ENCODE measurements at places on chromosomes 12 and 14.

GRCh38 chr12:76284816-76285750, 63.1 kb downstream of the BBS10 start:
- no peak for DNase-seq

- DNase-seq = no peak
These were observed 58.9 kb downstream of the DHRS2 start for GRCh38 chr14:23694949-23695663.

DNA sequence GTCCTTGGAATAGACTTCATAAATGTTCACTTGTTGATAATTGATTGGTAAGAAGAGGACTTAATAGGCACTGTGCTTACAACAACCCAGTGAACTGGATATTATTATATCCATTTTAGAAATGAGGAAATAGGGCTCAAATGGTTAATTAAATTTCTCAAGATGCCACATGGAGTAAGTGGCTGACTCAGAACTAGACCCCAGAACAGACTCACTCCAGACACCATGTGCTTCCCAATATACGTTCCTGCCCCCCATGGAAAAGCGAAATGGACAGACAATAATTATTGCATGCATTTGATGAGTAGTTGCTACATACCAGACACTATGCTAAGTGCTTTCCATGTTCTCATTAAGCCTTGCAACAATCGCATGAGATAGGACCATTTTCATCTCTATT, 895 bp upstream of the ANKS1B start:
- DNase-seq = no peak

GRCh38 chr12:52920937-52921336, 16.1 kb upstream of the KRT8 start:
- no peak for DNase-seq

- DNase-seq = no peak
These were observed 101.8 kb upstream of the EGLN3 start for GRCh38 chr14:34052658-34053014.

GRCh38 chr14:39229601-39230110, 4.1 kb upstream of the MIA2 start:
- DNase-seq = no peak

DNA sequence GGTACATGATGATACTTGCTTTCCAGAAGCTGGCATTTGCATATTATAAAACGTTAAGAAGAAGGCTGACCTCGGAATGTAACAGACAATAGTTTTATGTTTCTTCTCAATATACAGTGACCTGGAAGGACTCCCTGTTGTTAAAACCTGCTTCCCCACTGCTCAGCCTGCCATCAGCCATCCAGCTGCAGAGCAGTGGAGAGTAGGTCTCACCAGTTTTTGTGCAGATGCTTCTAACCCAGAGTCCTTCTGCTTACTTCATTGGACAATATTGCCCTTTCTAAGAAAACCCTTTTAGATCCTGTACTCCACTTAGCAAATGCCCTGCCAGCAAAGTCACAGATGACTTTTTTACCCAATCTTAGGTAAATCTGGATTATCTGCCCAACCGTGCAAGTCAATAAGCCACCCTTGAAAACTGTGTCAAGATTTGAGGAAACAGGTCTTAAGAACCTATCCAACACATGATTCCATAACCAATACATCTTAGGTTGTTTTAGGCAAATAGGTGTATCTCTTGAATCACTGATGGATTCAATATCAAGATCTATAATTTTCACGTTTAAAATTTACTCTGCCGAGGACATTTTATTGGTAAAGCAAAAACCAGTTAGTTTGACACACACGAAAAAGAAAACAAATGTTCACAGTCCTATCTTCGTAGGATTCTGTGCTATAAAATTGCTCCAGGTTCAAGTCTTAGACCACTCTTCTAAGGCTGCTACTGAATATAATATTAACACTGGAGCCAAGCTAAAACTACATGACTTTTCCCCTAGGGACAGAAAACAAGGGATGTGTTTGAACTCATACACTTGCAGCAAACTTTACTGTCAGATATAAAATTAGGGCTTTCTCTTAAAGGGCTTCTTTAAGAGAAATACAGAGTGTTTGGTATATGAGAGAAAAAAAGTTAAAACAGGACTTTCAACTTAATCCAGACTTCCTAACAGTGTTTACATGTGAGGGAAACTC, 5.7 kb downstream of the PHLDA1 start:
- no peak for DNase-seq

DNA sequence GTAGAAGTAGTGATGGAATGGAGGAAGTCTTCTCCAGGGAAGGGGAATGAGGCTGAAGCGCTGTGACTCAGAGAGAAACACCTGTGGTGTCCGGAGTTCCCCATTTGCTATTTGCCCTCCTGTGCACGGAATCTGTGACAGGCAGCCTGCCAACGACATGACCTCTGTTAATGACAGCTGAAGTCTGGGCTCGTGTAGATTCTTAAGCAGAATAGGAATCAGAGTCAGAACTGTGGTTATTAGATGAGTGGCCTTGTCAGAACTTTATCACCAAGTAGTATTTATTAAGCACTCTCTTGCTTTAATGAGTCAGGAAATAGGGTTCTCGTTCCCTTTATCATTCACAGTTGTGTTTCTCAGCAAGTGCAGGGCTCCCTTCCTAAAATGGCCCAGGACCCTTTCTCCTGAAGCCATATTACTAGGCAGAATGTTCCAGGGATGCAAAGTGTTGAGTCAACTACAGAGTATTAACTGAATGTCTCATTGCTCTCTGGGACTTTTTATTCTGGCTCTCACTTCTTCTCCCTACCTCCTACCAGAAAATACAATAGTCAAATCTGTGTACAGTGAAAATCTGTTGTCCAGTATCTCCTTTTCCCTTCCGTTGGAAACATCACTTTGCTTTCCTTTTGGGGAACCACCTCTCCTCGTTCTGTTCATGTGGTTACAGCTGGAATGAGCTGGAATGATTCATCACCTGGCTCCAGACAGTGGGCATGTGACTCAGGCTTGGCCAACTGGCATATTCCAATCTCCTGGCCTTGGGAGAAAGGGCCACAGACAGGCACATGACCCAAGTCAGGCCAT, 77.8 kb upstream of the MAX start:
- no peak for DNase-seq

DNA sequence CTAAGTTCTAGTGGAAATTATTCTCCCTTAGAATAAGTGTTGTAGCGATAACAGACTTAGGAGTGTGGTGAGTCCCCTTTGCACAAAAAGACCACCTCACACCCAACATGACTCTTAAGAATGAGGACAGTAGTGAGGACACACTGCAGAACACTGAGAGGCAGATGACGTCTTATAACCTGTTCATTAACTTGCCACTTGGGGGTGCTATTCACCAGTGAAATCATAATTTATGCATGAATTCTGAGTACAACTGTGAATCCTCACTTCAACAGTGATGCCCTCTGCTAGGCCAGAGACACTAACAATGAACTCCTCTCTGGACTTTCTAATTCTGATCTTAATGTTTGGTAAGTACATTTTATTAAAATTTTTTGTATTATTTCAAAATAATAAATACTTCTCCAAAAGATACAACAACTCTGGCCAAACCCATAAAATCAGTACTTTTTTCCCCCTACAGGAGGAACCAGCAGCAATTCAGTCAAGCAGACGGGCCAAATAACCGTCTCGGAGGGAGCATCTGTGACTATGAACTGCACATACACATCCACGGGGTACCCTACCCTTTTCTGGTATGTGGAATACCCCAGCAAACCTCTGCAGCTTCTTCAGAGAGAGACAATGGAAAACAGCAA, 274.7 kb downstream of the DAD1 start:
- peak; percentile 23 for DNase-seq

GRCh38 chr12:53995002-53995377, 5.0 kb upstream of the HOXC9 start:
- DNase-seq = no peak

DNA sequence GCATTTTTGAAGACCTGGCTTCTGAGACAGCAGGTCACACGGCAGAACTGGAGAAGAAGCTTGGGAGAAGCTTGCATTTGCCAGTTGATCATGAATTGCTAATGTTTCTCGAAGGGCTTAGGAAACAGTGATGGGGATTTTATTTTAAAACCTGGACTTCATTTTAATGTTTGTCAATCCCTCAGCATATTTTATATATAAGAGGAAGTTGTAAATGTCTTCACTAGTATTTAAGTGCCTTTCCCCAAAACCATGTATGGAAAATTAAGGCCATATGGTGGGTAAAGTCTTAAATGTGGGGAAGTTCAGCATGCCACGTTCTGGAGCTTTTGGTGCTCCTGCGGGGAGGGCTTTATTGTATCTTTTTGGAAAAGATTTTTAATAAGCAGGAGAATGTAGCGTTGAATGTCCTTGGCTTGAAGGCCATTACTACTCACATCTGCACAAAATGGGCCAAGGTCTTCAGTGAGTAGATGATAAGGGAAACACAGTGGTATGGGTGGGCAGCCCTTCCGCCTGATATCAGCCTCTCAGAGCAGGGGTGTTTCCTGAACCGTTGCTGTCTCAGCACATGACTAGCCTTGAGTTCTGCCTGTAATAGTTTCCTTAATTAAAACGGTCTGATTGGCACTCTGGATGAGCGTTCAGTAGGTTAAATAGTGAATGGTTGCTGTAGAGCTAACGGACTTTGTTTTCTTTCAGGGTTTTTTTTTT, 511.4 kb downstream of the PCNX1 start:
- no peak for DNase-seq

GRCh38 chr14:99481745-99482099, 513 bp downstream of the CCNK start:
- DNase-seq = no peak

- DNase-seq = no peak
These were observed 13.2 kb downstream of the ZNF219 start for GRCh38 chr14:21084998-21085853.

GRCh38 chr14:93160353-93160801, 24.3 kb downstream of the MOAP1 start:
- peak; percentile 37 for DNase-seq

GRCh38 chr12:27260746-27261145, 16.7 kb downstream of the STK38L start:
- DNase-seq = no peak

GRCh38 chr12:58602179-58602578, 318.1 kb downstream of the LRIG3 start:
- no peak for DNase-seq

DNA sequence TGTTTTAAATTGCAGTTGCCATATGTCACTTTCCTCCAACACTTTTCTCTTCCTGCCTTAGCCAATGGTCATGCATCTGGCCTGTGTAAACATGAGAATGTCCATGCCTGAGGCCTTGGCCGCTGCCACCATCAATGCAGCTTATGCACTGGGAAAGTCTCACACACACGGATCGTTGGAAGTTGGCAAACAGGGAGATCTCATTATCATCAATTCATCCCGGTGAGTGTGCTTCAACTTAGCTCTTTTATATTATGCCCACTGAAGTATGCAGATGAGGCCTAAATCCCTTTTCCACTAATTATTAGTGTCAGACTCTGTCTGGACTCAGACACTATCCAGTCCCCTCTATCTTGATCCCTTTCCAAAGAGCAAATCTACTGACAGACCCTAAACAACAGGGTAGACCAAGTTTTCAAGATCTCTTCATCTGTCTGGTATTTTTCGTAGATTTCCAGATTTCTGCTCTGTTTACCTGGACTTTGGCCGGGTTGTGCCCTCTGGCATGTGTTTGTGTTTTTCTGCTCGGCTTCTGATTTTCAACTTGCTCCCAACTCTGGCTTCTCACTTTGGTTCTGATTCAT, 23.2 kb downstream of the AMDHD1 start:
- DNase-seq = peak; percentile 8

GRCh38 chr14:53622447-53622846, 334.2 kb downstream of the BMP4 start:
- no peak for DNase-seq

GRCh38 chr14:90451443-90451842, 54.6 kb downstream of the CALM1 start:
- no peak for DNase-seq

DNA sequence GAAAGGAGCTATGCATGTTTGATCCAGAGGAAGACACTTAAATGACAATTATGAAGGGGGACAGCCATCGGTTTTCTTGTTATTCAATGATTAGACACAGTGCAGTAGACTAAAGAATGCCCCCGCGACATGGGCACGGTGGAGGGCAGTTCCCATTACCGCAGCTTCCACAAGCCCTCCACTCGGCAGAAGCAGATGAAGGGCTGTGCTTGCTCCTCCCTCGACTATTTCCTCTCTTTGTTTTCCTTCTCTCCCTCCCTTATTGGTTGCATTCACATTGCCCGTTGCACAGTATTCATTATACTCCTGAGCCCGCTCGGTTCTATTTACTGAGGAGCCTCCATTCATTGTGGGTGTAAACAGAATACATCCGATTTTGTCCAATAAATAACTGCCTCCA, 138.8 kb upstream of the RASSF8 start:
- no peak for DNase-seq

GRCh38 chr14:103078420-103078749, 5.6 kb upstream of the LBHD2 start:
- DNase-seq = peak; percentile 81

Measured in NCI-H2081 (cell line).